Central memory CD4-positive, alpha-beta T cell (primary cell): ENCODE measurements at places on chromosomes 13 and 19.
A peak's percentile ranks its signal among the peaks of the same experiment; 100 is the strongest.

- no peak for DNase-seq
These were observed 11.6 kb upstream of the OR1M1 start for GRCh38 chr19:9075064-9075949.

DNA sequence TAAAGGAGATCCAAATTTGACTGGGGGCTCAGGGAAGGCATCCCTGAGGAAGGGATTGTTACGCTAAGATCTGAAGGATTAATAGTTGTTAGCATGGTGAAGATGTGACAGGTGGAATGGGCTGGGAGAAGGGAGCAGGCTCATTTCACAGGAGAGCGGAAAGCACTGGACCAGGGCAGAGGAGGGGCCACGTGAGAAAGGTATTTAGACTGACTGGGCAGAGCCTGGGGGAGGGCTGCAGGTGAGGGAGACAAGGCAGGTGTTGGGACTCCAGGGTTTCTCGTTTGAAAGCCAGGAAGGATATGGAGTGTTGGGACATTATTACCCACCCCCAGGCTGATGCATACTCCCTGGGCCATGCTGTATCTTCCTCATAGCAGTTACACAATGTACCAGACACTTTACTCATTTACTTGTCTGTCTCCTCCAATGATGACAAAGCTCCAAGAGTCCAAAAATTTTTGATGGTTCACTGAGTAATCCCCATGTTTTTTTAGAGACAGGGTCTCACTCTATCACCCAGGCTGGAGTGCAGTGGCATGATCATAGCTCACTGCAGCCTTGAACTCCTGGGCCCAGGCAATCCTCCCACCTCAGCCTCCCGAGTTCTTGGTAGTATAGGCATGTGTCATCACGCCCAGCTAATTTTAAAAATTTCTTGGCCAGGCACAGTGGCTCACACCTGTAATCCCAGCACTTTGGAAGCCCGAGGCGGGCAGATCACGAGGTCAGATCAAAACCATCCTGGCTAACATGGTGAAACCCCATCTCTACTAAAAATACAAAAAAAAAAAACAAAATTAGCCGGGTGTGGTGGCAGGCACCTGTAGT is 2.3 kb downstream of the TRAPPC6A start:
- no peak for DNase-seq

GRCh38 chr19:49866933-49867782 is at the start of gene PNKP:
PNKP (minus strand) TSS chr19:49867576; CDS start chr19:49867204, 372 bp downstream.
- DNase-seq, result peak; percentile 88

DNA sequence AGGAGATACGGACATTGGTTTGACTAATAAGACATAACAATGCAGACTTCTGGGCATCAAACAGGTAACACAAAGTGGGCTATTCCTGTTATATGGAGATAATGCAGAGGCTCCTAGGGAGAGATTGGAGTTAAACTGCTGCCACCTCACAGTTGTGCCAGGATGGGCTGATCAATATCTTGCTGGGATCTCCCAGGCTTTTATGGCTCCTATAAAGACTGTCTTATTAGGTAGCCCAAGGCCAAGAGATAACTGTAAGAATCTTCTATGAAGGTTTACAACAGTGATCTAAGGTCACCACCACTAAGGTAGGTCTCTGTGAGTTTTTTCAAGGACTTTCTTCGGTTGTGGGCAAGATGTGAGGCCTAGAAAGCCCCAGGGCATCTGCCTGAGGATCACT is 345.8 kb downstream of the KLF5 start:
- no peak for DNase-seq

- DNase-seq, result no peak
These were observed 6.6 kb downstream of the TMEM272 start for GRCh38 chr13:51838240-51838846.

GRCh38 chr19:1931445-1931844 is 9.5 kb upstream of the CSNK1G2 start:
- DNase-seq, result no peak

DNA sequence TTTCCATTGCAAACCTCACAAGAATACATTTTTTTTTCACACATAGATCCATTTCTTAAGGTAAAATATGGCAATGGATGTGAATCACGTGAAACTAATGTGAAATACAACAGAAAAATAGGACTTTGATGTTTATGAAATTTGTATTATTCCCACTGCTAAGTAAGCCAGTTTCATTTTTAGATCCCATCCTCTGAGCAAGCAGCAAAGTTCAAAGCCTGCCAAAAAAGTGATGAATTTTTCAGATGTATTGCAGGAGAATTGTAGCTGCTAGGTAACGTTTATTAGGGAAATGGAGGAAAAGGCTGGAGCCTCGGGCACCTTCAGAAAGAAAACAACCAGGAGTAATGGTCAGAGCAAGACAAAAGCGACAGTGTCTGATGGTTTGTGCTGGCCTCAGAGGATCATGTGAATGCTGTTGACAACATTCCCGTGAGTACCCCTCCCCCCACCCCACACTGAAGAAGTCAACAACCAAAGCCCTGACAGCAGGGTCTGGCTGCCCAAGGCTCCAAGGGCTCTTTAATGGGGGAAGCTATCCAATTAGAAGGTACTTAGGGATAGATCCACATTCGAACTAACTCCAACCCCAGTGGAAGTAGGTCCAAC is 95.5 kb downstream of the OXGR1 start:
- DNase-seq, result no peak
